NCI-H187 (cell line): ENCODE measurements at places on chromosomes 6 and 20.

DNA sequence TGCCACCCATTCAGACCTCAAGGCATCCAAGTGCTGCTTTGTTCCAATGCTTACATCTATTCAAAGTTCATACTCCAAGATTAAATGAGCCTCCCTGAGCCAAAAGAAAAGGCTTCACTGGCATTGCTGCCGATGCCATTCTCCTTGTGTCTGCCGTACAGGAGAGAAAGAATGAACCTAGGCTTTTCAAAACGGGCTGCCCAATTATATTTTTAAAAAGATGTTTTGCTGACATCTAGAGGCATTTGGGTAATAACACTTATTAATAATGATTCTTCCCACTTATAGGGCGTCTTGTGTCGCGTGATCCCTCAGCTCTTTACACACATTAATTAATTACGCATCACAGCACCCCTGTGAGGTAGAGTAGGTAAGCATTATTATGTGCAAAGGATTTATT lies 545.6 kb downstream of the PKHD1 start:
- no peak for DNase-seq

DNA sequence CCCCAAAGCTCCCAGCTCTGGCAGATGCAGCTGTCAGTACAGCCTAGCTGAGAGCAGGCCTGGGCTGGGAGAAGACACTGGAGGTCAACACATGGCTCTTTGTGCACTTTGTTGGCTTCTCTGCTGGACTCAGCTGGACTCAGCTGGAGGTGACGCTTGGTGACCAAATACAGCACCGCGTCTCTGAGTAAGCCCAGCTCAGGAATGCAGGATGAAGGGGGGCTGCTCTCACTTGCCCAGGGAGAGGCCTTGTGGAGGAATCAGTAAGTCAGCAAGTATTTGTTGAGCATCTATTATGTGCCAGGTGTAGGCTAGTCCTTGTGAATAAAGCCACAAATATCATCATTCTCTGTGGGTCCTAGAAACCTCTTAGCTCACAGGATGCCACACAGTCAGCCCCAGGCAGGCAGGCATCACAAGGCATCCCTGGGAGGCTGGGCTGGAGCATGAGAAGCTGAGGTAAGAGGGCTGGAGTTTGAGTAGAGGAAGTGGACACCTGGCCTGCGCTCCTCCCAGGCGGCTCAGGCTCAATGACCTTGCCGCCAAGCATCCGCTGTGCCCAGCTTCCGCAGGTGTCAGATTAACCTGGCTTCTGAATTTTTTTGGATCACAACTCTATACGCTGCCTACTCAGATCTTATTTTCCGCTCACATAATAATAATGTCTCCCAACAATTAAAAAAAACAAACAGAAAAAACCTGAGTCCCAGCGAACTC lies 95.4 kb downstream of the TMEM170B start:
- DNase-seq, result no peak

DNA sequence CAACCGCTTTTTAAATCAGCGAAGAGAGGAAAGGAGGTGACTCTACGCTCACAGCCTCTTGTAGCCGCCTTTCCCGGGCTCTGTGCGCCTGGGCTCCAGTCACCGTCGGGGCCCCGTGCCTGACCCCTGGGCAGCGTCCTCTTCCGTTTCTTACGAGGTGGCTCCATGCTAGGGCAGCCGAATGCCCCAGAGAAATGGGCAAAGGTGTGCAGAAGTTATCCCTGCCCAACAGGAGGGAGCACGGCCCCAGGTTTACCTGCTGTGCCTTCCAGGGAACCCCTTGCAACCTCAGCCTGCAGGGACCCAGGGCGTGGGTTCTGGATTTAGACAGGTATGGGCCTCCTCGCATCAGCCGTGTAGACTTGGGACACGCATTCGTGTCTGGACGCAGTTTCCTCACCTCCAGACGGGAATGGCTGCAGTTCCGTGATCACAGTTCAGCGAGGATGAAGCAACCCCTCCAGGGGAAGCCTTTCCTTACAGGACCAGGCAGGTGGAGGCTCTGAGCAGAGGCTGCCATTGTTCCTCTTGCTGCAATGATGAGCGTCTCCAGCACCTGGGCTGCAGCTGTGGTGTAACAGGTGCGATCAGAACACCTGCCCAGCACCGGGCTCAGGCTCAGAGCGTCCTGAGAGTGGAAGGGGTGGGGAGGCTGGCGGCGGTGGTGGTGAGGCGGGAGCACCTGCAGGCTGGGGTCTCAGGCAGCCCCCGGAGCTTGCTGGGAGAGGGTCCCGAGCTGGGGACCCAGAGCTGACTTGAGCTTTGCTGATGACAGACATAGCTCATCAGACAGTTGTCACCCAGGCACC lies 81.3 kb upstream of the BHLHE23 start:
- no peak for DNase-seq

DNA sequence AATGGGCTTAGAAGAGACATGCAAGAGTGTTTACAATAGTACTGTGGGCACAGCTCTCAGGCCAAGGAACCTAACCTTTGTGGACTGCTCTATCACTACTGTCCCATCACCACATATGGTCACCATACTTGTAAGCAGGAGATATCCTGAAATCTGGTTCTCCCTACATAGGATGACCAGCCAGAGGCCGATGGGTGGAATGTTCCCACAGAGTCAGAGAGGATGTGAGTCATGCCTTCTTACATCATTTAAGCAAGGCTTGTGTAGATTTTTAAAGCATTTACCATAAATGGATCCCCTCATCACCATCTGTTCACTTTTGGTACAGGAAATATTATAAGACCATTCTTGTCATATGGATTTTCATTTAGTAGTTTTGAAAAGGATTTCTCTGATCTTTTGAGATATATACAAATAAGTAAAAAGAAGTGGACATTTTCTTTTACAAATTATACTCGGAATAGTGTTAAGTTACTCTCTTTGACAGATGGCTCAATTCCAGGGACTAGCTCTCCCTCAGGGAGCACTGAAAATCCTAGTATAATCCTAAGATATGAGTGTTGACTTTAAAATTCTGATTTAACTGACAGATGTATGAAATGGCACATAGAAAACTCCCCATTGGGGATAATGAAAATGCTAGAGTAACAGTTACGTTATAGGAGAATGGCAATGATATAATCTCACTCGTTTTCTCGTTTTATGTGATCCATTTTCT lies 6.6 kb downstream of the HTR1B start:
- DNase-seq, result no peak

DNA sequence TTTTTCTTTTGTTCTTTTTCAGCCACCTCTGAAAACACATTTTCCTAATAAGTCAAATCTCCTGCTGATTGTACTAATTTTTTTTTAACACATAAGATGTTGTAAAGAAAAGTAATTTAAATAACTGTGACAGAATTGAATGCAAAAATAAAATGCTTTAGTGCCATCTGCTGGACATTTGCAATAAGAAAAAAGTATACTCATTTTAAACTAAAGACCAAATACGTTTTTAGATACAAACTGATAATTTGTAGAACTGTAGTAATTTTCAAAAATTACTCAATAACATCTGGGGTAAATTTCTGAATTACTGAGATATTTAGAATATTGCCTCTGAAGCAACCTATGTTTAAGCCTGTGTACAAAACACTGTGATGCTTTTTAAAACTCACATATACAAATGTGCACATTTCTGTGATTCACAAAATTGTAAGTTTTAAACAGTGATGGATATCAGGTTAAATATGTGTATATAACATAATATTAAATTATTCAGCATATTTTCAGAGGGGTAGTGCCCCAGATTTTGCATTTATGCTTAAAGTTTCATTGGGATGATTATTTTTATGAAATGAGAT lies 198.7 kb downstream of the RIMS1 start:
- DNase-seq, result no peak

DNA sequence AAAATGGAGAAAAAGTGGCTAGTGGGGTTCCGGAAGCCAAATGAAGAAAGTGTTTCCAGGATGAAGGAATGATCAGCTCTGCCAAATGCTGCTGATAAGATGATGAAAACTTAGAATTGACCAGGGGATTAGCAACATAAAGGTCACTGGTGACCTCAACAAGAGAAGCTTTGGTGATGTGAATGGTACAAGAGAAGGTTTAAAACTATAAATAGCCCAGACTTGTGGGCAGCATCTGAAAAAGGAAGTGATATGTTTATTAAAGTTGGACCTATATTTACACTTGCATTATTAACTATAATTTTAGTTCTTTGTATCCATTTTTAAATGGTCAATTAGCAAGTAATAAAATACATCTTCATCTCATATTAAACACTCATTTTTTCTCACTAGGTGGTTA lies 45.1 kb downstream of the CGA start:
- no peak for DNase-seq

- DNase-seq, result no peak
Observed at GRCh38 chr6:167993831-167994230, 3.6 kb upstream of the KIF25 start.

DNA sequence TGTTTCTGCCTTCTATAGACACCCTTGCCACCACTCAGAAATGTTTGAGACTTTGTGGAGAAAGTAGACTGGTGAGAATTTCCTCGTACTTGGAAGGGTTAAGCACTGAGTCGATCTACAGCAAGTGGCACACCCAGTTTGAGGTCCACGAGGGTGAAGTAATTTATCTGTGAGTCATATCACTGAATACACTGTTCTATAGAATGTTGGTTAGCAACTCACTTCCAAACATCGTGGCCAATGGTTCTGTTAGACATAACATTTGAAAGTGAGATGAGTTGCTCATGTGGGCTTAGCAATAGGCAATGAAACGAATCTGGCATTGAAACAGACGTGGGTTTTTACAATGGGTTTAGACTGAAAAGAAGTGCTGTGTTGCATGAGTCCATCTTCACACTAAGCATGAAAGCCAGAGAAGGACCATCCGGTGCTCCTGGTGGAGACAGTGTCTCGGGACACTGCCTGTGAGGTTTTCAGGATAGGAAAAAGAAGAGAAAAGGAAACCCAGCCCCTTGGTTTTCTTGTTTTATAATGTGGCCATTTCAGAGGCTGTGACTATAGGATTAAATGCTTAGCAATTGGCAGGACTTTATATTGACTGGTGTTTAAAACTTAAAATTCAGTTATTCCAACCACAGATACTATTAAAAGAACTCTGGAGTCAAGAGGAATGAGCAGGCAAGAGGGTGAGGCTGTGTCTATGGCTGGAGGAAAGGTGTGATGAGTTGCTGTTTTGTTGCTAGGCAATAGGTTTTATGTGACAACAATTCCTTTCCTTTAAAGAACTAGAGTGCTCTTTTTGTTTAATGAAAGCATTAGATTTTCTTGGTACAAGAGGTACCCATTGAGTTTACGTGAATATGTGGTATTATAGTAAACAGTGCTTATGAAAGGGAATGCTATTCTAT lies 31.0 kb upstream of the EZR start:
- DNase-seq, result no peak

- no peak for DNase-seq
Observed at GRCh38 chr20:12928755-12929401, 79.9 kb upstream of the SPTLC3 start.

DNA sequence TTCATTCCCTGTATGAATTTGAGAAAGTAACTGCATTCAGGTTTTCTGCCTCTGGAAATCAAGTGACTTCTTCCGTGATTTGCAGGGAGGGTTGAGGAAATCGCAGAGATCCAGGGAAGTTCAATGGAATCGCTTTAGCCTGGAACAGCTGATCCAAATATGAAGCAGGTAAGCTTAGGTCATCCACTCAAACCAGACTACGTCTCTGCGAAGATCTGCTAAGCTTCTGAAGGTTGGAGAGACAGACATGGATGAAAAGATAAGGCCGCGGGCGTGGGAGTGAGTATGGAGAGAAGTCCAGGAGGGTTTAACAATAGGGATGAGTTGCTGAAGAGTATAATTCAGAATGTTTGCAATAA lies 34.2 kb upstream of the BTN3A2 start:
- DNase-seq, result no peak

DNA sequence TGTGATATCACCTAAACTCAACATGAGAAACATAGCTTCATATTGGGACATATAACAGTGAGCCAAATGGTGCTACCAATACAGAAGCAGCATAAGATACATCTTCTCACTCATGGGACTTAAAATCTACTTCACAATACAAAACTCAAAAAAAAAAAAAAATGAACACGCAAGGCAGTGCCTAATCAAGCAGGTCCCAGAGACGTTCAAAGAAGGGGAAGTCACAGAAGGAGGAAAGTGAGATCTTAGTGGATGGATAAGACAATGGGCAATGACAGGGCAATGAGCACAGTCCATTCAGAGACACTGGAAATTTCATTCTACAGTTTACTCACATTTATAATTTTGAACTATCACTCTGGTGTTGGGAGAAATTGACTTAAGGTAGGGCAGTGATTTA lies 88.3 kb downstream of the FAM50B start:
- no peak for DNase-seq

- DNase-seq, result no peak
Observed at GRCh38 chr20:24736131-24736843, 212.8 kb upstream of the CST7 start.

- DNase-seq, result no peak
Observed at GRCh38 chr6:40112350-40112749, 178.1 kb upstream of the MOCS1 start.

- DNase-seq, result no peak
Observed at GRCh38 chr20:37390503-37390890, 44.6 kb downstream of the SRC start.

DNA sequence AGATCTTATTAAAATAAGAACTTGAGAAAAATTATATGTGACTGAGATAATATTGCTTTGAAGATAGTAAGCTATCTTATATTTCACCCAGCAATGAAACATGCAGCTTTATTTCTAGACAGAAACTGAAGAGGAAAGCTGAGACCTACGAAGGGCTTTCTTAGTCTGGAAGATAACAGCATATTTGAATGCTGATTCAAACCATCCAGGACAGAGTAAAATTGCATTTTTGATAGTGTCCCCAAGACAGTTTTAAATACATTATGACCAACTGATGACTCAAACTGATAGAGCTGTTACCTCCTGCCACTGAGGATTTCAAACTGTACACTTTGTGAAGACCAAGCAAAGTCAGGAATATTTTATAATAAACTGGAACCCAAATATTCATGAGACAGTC lies 409.6 kb downstream of the GRIK2 start:
- no peak for DNase-seq

DNA sequence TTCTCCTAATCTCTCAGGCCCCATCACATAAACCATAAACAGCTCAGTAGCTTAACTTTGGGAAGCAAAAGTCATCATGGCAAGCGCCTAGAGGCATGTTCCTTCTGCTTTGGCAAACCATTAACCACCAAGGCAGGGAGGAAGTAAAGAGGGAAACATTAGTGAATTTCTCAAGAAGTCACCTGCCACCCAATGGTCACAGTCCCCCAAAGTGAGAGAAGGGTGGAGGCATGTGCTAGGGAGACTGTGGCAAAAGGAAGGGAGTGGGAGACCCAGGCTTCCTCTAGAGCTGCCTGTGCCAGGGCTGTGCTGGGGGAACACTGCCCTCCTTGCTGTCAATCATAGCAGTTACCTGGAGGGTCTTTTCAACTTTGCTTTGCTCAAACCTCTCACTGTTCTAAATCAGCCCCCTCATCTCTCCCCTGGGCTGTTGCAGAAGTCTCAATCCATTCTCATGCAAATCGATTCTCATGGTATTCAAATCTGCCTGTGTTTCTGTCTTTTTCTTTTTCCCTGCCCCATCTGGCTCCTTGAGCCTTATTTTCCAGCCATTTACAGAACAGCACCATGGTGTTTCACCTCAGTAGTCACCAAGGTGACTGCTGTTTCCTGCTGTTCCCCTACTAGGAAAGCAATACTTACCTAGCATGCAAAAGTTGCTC lies 1.8 kb upstream of the RNF24 start:
- DNase-seq, result no peak
